ENCODE measurements at places on chromosomes 3 and 15.

DNA sequence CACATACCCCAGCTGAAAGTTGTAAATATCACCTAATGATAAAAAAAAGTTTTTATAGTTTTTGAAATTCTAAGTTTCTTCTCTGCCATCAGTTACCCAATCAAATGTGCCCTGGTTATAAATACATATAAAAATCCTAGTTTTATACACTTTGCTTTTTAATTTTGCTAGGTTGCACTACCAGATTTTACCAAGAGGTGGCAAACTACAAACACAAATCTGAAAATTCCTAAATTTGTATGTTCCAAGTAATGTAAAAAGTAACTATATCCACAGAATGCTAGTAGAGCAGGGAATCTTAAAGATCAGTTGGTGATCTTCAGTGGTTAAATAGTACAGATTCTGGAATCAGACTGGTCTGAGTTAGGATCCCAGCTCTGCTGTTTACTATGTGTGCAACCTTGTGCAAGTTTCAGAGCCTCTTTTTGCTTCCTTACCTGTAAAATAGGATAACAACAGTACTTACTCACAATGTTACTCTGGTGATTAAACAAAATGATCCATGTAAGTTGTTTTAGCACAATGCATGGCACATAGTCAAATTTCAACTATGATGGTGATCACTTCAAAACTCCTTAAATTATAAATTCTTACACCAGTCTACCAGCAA, 11.0 kb downstream of the TRPM7 start:
- no peak for DNase-seq

DNA sequence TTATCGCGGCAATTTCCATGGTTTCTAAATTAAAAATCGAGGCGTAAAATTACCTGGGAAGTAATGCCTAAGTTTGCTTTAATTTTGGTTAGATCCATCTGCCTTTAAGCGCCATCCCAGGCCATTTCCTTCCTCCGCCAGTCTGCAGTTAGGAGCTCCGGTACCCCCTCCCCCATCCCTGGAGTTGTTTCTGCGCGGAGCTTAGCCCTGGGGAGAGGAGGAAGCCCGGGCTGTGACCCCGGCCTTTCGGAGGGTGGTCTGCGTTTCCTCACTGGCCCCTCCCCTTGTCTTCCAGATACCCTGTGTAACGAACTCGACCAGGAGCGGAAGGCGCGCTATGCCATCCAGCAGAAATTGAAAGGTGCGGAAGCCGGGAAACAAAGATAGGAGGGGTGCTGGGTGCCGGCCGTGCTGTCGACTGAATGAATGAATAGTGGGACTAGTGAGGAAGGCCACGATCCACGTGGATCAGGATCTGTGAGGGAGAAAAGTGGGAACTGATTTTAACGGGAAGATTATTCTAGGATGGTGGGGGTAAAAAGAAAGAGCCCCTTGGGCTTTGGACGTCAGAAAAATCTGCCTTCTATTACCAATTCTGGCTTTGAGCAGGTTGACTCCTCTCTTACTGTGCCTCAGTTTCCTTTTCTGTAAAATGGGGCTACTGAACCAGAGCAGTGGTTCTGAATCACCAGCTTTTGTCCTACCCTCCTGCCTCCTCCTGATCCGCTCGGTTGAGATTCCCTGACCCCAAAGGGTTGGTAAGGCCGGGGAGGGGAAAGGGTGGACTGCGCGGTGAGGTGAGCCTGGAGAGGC, 6.7 kb downstream of the RNU6-1 start:
- no peak for DNase-seq

DNA sequence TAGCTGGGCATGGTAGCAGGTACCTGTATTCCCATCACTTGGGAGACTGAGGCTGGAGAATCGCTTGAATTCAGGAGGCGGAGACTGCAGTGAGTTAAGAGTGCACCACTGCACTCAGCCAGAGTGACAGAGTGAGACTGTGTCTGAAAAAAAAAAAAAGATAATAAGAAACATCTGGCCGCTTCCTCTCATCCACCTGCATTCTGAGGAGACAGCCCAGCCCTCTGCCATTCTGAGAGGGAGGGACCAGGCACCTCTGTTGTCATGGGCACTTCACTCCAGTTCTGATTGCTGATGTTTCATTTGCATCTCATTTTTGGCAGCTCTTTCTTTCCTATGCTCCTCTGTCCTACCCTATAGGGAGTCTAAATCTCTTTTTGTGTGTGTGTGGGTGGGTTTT, 36.4 kb upstream of the GSK3B start:
- no peak for DNase-seq

DNA sequence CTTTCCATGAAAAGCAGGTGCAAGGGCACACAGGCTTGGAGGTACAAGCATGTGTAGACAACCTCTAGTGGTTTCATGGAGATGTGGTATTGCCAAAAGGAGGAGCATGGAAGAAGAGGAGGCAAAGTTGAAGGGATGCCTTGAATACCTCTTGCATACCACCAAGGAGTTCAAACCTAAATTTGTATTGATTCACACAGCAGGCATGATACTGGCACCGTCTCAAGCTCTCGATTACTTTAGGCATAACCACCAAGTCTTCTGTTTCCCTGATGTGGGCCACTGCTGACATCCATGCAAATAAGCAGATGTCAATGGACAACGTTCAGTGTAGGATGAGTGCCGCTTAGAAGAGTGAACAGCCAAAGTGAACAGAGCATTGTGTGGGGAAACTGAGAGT, 87.1 kb downstream of the SCN11A start:
- no peak for DNase-seq

DNA sequence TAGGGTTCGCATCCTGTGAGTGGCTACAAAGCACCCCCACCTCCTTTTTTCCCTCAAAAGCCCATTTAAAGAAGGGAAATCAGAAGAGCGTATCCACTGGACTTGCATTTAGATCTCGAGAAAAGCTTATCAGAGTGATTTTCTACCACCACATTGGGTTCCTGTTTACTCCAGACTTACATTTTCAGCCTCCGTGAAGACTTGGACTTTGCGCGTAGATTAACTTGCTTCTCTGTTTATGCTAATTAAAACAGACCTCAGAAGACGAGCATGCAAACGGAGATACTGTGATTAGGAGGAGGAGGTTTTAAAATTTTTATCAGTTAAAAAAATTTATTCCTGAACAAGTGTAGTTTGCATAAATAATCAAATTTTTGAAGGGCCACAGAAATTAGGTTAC, 115.7 kb downstream of the AKAP13 start:
- DNase-seq = no peak

GRCh38 chr3:13332158-13332557, 88.0 kb downstream of the NUP210 start:
- DNase-seq = no peak

- DNase-seq = no peak
These were observed 75.0 kb downstream of the COL8A1 start for GRCh38 chr3:99713440-99713839.

DNA sequence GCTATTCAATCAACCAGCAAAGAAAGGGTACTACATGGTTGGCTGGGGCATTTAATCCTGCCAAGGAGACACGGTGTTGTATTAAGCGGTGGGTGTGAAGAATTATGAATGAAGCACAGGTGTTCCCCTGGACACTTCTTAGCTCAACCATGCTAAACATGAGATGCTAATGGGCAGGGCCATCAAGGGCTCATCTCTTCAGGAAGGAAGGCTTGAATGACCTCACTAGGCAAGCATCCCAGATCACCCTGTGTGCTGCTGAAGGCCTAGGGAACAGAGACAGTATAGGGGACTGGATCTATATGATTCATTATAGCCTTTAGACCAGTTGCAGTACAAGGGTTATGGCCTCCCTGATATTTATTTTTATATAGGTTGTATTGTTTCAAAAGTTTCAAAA, 221.3 kb upstream of the SLCO3A1 start:
- DNase-seq = no peak

DNA sequence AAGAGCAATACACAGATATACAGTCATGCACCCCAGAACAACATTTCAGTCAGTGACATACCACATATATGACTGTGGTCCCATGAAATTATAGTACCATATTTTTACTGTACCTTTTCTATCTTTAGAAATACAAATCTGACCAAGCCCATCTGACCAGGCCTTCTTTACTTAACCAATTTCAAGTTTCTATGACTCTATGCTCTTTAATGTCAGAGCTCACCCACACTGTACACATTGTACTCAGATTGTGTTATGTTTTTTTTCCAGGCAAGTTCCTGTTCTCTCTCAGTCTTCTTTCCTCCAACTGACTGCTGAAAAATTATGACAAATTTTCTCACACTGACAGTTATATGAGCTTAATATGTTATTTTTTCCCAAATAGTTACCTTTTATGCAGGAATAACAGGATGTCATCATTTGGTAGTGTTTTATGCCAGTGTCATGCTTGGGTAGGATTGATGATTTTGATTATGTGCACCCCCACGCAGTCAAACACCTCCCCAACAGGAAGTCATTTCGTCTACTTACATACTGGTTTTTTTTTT, 8.0 kb upstream of the CBLB start:
- no peak for DNase-seq

- no peak for DNase-seq
These were observed 23.2 kb downstream of the CTNNB1 start for GRCh38 chr3:41222501-41222900.

DNA sequence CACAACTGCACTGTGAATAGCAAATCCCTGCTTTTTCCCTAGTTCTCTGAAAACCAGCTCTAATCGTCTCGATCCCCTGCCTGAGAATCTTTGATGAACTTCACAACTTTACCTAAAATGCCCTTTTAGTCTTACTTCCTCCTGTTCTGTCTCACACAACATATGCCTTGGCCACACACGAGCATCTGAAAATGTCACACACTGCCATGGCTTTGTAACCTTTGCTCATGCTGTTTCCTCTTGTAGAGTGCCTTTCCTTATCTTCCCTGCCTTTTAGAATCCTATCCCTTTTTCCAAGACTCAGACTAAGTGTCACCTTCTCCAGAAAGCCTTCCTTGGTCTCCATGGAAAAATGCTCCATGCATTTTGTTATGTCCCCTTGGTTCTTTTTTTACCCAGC, 71.4 kb upstream of the HACD2 start:
- no peak for DNase-seq

DNA sequence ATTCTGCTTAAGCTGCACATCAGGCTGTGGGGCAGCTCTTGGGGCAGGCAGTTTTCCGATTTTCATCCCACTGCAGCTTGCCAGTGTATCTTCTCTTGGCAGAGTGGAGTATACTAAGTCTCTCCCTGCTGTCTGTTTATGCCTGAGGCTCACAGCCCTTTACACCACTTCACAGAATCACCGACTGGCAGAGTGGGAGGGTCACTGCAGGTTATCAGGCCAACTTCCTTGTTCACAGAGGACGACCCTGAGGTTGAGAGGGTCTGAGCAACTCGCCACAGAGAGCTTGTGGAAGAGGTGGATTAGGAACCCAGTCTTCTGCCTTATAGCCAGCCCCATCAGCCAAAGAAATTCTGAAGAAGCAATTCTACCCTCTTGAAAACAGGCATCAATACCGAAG, 30.9 kb downstream of the KIF9 start:
- no peak for DNase-seq

- no peak for DNase-seq
These were observed 18.4 kb downstream of the THOC7 start for GRCh38 chr3:63845215-63845614.

DNA sequence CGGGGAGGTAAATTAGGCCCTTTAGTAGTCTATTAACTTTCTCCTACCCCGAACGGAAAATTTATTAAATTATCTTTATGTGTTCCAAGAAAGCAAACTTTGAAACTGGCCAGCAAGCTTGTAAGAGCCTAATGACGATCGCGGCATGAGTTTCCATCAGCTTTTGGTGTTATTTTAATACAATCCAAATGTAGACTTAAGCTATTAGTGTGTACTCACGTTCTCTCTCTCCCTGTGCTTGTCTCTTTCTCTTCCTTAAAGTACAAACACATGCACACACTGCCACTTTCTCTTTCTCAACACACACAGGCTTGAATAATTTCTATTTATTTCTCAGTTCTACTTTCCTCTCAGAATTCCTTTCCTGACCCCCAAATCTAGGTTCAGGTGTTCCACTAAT, 108.8 kb upstream of the MME start:
- DNase-seq = no peak

DNA sequence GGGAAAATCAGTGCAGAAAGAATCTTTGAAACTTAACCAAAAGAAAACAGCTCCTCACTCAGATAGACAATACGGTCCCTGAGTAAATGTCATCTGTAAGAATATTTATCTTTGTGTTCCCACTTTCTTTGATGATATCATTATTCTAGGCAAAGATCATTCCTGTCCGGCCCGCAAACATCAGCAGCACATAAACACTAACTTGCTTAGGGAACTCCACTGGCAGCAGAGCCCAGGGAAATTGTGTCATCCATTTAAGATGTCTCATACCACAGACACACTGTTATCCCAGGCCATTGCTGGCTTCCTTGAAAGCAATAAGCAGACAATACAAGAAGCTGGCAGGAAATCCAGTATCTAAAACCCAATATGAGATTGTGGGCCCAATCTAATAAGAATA, 20.1 kb upstream of the CD96 start:
- DNase-seq = no peak

GRCh38 chr3:186825872-186826409, 16.6 kb upstream of the ADIPOQ start:
- no peak for DNase-seq

GRCh38 chr15:82146990-82147461, 101.2 kb upstream of the MEX3B start:
- DNase-seq = no peak

GRCh38 chr3:114863848-114864247, 283.2 kb downstream of the ZBTB20 start:
- no peak for DNase-seq

- DNase-seq = no peak
These were observed 107.4 kb upstream of the IL12A start for GRCh38 chr3:159881208-159881607.

DNA sequence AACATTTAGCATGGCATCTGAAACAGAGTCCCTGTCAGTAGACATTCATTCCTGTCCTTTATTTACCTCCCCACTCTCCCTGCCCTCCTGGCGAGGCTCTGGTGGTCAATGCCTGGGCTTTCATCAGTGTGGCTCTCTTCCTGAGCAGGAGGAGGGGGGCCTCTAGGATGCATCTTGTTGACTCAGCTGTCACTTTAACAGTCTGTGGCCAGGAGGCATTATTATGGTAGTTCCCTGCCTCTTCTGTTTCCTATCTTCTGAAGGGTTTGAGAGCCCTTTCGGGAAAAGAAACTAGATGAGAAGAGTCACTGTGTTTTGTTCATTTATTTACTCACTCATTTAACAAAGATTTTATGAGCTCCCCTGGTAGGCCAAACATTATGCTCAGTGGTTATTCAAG, 2.4 kb upstream of the PPP1R14D start:
- DNase-seq = no peak

DNA sequence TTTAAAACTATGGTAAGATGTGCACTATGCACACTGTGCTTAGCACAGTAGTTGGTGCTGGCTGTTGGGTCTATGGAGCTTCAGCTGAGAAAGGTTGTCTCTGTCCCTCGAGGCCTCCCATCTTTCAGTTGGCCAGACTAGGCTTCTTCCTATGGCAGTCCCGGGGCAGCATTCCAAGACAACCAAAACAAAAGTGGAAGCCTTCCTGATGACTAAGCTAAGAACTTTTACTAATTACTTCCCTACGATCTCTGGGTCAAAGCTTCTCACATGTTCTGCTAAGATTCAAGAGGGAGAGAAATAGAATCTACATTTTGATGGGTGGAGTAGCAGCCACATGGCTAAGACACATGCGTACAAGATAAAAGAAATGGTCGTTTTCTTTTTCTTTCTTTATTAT, 342.8 kb downstream of the TUSC7 start:
- no peak for DNase-seq

GRCh38 chr15:38564557-38565286, at the start of gene RASGRP1:
Gene RASGRP1, minus strand, starts transcription at chr15:38564814. Its CDS starts 186 bp downstream, at chr15:38564628.
- DNase-seq = no peak

GRCh38 chr3:34361921-34362320, 563.5 kb downstream of the PDCD6IP start:
- DNase-seq = no peak

GRCh38 chr3:122025296-122025695, 3.2 kb upstream of the ILDR1 start:
- DNase-seq = no peak

Data from DMS 273 treated with DMSO at 0.1 percent for 48 hours (cell line).